ENCODE measurements at places on chromosomes 16 and 17.

GRCh38 chr17:57567251-57567650, 177.8 kb downstream of the CCDC182 start:
- peak; percentile 99 for DNase-seq

- DNase-seq = no peak
These were observed 5.4 kb upstream of the PNPO start for GRCh38 chr17:47935961-47936360.

GRCh38 chr17:63120406-63120805, 154.4 kb downstream of the TANC2 start:
- DNase-seq = no peak

DNA sequence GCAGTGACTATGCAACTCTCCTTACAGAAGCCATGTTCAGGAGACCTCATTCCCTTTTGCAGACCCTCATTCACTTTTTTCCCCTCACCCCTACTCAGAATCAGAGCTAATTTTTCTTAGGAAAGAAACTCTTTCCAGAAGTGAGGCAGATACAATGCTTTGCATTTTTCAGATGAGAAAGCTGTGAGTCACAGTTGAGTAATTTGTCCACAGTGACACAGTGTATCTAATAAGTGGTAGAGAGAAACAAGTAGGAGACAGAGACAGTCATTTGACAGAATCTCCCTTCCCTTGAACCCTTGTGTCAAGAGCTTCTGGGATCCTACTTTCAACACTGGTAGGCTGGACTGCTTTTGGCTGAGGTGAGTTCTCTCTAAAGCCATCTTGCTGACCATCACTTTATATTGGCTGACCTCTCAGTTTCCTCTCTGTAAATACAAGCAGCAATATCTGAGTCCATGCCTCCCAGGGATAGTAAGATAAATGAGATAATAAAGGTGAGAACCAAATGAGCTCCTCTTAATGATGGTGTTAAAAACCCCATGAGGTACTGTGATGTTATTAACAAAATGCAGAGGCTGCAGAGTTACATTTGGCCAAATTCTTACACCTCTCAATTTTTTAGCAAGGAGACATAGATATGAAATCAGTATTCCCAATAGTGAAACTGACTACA, 130.8 kb downstream of the CA10 start:
- DNase-seq = no peak

- DNase-seq = no peak
These were observed 132.2 kb upstream of the NACA2 start for GRCh38 chr17:61723183-61723582.

- DNase-seq = no peak
These were observed 77.4 kb upstream of the SMURF2 start for GRCh38 chr17:64739316-64740058.

GRCh38 chr16:13517841-13518240, 402.1 kb upstream of the ERCC4 start:
- peak; percentile 43 for DNase-seq

DNA sequence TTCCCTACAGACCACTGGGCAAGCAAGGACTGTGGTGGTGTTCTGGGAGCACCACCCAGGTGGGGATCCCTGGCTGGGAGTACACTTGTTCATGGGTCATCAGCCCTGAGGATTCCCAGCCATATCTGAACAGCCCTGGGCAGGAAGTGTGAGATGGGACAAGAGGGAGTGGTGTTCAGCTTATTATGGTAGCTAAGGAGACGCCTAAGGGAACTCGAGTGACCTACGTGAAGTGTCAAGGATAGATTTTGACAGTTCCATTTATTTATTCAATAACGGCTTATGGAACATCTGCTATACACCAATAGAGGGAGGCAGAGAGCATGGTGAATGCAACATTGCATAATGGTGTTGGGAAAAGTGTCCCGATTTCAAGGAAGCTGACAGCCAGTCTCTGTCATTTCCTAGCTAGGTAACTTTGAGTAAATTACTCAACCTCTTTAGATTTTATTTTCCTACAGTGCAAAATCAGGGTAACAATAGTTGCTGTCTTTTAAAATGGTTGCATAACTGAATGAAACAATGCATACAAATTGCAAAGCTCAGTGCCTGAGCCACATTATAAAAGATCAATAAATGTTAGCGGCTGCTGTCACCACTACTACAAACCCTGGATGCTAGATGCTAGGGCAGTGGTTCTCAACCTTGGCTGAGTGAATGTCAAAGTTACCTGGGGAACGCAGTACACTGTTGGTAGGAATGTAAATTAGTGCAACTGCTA, 534.1 kb downstream of the GRIN2A start:
- DNase-seq = peak; percentile 19

- peak; percentile 25 for DNase-seq
These were observed 1.6 kb downstream of the IRX3 start for GRCh38 chr16:54284931-54285413.

DNA sequence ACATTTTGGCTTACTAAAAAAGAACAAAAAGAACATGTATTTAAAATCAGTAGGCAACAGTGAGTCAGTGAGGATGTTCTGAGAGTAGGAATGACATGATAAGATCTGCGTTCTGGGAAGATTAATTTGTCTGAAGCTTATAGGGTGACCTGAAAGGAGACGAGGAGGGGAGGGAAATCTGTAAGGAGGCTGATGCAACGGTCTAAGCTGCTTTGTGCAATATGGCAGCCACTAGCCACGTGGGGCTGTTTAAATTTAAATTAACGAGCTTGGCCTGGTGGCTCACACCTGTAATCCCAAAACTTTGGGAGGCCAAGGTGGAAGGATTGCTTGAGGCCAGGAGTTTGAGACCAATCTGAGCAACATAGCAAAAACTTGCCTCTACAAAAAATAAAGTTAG, 181.6 kb upstream of the CACNG3 start:
- no peak for DNase-seq

- no peak for DNase-seq
These were observed 99.8 kb downstream of the CDH11 start for GRCh38 chr16:65021852-65022595.

DNA sequence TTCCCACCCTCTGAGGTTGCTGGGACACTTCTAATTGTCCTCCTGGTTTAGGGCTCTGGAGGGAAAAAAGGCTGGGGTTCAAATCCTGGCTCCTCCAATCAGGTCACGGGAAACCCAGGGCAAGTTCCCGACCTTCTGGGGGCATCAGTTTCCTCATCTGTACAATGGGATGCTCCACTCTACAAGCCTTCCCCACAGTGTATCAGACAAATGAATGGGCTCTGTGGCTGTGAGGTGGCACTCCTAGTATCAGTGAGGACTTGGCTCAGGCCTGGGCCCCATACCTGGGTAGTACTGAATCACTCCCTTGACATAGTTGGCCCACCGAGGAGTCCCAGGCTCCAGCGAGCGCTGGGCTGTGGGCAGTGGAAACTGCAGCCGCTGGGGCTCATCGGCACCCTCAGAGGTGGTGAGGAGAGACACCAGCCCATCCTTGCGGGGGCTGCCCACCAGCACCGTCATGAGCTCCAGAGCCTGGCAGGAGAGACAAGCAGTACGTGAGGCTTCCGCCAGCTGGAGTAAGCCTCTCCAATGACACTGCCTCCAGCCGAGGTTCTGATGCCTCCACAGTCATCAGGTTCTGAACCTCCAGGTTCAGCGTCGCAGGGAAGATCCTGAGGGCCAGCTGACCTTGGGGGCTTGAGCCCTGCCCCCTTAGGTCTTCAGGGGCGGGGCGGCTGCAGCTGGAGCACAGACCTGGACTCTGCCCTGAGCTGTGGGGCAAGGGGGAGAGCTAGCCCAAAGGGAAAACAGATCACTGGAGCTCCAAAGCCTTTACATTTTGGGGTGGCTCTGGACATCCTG, 1.2 kb downstream of the GALK1 start:
- DNase-seq = no peak

DNA sequence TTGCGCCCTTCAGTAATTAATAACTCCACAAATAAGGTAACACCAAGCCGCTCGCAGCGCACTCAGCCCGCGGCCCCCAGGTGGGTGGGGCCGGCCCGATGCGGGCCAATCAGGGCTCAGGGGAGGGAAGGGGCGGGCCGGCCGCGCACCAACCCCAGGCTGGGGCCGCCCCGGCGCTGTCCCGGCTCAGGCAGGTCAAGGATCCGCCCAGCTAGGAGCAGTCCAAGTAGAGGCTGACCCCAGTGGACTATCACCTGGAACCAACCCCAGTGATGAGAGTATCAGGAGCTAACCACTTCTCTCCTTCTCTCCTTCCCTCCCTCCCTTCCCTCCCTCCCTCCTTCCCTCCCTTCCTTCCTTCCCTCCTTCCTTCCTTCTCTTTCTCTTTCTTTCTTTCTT, 110.8 kb downstream of the C16orf78 start:
- DNase-seq = peak; percentile 26

DNA sequence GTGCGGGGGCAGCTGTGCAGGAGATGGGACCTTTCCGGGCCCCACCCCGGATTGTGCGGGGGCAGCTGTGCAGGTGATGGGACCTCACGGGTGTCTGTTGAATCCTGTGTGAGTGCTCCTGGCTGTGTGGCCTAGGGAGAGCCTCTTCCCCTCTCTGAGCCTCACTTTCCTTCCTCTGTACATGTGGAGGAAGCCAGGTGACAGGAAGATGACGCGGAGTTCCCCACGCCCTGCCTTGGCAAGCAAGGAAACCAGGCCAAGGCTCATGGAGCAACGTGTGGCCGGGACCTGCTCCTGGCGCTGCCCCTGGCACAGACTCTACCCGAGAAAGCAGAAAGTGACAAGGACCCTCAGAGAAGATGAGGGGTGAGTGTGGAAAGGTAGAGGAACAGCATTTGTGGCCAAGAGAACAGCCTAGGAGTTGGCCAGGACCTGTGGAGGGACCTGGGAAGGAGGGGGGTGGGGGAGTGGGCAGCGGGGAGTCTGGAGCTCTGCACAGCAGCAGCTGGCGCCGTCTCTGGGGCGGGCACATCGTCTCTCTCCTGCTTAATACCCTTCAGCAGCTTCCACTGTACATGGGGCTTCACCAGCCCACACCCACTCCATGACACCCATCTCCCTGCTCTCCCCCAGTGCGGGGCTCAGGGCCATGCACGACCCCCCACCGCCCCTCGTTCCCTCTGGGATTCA, 38.4 kb upstream of the PABPN1L start:
- DNase-seq = no peak
